ENCODE measurements at places on chromosomes 1 and 21.

DNA sequence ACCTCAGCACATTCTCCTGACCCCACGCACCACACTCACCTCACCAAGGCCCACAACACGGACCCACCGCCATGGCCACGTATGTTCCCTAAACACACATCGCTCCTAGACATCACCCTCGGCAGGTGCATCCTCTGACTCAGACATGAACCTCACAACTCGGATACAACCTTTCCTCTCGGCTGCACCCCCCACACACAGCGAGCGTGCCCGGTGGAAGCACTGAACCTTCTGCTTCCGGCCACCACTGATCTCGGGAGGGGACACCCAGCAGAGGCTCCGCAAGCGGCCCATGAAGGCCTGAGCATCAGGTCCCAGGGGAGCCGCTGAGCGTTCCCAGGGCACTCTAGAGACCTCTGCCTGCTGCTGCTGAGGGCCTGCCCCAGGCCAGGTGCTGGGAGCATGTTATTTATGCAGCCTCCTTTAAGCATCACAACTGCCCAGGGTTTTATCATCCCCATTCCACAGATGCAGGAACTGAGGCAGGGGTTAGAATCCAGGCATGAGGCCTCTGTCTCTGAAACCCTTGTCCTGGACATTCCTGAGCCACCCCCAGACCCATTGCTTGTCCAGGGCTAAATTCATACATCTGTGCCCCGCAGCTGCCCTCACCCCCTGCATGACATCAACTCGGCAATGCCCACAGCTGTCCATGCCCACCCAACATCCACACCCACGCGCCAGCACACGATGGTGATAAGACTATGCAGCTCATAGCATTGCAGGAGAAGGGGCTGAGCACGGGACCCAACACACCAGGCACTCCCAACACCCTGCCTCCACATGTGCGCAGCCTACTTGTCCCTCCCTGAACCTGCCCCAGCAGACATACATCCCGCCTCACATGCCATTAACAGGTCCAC is 27.0 kb downstream of the SDC3 start:
- DNase-seq, result peak; percentile 72

DNA sequence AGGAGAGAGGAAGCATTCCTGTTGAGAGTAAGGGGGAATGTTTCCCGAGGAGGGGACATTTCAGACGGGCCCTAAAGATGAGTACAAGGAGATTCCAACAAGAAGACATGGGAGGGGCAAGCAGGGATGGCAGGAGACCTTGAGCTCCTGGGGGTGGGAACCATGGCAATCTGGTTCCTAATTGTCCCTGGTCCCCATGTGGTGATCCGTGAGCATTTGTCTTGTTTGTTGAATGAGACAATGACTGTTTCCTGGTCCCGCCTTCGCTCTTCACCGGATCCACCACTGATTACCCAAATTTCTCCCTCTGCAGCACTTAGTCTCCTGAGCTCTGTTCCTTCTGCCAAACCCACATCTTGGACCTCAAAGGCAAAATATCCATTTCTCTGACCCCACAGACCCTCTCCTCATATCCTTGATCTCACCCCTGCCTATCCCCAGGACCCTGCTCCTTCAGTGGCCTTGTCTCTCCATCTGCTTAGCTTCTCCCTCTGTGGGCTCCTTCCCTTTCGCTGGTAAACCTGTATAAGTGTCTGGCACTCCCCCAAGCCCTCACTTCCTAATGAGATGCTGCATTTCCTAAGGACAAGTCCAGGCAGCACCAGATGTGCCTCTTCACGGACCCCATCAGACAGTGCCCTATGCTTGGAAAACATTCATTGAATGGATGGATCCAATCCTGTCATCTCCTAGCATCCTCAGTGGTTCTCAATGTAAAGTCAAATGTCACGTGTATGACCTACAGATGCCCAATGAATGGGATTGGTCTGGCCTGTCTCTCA is 8.3 kb upstream of the CSF1 start:
- DNase-seq, result no peak

DNA sequence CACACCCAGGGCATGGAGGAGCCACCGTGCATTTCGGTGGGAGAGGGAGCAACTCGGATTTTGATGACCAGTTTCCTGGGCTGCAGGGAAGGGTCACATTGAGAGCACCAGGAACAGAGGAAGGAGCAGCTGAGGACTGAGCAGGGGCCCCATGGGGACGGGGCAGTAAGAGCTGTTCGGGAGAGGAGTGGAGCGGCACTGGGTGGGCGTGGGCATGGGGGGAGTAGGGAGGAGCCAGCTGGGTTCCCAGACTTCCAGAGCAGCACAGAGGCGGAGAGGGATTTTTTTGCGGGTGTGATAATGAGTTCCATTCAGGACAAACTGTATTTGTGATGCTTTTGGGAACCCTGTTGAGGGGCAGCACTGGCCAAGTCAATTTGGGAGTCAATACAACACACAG is 17.4 kb upstream of the GPR153 start:
- no peak for DNase-seq

- no peak for DNase-seq
These were observed 80.5 kb downstream of the OMA1 start for GRCh38 chr1:58465825-58466629.

GRCh38 chr1:18309552-18310155 is 171.1 kb upstream of the KLHDC7A start:
- no peak for DNase-seq

DNA sequence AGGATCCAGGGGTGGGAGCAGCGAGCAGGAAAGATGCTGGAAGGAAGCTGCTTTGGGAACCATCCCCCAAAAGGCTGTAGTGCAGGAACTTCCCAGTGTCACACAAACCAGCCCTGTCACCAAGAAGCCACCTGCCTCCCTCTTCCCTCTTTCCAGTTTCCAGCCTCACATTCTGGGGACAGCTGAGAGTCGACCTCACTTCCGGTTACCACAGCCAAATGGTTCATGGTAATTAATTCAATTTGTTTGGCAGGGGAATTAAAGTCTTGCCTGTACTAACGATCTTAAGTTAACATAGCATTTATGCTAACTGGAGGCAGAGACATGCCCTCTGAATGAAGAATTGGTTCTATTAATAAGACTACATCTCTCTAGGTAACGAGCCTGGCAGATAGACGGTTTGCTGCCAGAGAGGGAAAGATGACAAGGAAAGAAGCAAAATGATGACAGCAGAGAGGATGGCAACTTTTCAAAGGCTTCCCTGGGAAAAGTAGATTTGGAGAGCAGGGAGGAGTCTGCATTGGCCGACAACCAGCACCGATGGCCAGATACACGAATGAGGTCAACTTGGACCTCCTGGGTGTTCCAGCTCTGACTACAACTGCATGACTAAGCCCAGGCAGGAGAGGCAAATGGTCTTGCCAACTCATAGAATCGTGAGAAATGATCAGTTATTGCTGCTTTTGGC is 64.1 kb downstream of the TMCO4 start:
- no peak for DNase-seq

DNA sequence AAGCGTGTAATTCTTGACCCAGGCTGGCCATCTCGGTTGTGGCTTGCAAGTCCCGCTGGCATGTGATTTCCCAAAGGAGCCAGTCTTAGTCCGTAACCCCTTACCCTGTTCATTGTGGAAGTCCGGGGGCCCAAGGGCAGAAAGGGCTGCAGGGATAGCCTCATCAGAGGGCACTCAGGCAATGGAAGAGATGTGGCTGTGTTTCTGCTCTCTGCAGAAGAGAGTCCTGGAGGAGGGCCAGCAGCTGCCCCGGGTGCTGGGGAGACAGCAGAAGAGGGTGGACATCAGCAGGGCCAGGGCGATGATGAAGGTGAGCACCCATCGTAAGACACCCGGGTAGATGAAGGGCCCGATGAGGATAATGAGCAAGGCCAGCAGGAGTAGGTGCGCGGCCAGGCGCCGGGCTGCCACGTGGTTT is 830 bp downstream of the RNF186 start:
- DNase-seq, result no peak

GRCh38 chr1:56515898-56516538 is 63.3 kb downstream of the PLPP3 start:
- no peak for DNase-seq

DNA sequence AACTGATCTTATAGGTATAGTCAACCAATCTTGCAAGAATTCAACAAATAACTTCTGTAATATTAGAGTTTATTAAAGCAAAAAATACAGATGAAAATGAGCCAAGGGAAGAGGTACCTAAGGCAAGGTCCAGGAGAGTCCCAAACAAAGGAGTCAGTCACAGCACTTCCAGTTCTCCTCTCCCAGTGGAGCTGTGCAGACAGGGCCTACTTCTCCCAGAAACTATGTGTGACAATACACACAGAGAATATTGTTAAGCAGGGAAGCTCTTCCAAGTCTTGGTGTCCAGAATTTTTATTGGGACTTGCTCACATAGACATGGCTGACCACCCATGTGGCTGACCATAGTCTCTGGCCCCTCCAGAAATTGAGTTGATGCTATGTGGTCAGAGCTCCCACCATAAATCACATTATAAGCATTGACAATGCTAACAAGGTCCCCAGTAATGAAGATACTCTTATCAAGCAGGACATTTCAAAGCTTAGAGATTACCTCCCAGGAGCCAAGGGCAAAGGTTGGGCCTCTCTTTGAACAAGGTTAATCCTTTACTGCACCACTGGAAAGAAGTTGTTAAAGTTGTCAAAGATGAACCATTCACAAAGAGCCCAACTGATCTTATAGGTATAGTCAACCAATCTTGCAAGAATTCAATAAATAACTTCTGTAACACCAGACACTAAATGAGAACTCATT is 3.5 kb upstream of the CD244 start:
- no peak for DNase-seq

DNA sequence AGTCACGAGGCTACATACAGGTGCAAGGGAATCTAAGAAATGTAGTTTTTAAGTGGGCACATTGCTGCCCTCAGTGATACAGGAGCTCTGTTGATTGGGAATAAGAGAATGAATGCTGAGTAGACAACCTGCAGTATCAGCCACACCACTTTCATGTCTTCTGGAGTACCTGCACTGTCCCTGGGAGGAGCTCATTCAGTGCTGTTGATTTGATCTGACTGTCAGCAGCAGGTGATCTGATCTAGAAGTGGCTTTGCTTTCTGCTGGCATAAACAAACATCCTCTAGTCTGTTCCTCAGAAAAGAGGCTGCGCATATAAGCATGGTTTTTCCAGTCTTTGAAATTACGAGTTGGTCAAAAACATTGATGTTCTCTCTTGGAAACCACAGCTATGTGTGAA is 35.5 kb upstream of the LRRC52 start:
- DNase-seq, result no peak

GRCh38 chr1:37722181-37723071 is 30.1 kb downstream of the CDCA8 start:
- no peak for DNase-seq

DNA sequence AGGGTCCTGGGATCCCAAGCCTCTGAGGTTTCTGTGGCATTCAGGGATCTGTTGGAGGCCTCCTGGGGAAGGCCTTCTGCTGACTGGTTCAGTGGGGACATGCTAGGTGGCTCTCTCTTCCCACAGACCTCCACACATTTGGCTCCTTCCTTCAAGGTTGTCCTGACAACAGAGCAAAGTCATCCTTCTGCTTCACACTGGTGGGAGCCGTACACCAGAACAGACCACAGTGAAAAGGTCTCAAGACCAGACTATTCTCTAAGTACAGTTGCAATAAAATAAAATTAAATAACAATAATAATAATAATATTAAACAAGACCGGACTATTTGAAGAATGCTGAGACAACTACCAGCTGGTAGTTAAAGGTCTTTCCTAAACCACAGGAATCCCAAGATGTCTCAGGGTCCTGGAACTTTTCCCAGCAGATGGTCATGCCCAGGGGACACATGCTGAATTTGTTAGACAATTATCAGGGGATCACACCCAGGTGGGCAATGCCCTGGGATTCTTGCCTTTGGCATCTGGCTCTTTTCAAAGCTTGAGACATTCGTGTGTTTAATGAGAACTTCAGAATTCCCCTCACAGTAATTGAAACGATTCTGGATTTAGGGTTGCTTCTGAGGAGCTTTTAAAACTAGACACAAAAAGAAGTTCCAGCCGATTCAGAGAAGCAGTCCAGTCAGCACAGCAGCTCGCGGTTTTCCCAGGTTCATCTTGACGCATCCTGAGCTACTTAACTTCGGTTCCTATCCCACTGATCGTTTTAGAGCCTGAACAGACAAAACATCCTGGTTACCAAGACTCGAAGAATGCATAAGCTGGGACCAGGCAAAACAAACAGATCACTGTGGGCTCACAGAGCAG is 22.9 kb downstream of the HTR1D start:
- no peak for DNase-seq

GRCh38 chr1:52102336-52103013 is 39.4 kb upstream of the ZFYVE9 start:
- DNase-seq, result no peak

DNA sequence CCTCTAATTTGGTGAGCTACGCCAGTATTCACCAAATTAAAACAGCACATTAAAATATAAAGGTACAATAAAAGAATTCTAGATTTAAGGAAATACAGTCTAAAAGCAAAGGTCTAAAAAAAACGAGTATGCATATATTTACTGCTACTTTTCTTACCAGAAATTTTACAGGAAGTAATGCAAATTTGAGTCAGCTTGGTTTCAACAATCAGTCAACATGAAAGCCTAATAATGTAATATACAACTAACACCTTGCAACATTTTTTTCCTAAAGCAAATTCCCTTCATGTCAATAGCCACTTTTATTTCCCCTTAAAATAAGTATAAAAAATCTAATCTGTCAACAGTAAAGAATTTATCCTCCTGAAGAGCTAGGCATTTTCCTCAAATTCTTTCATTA is 11.9 kb downstream of the PTP4A2 start:
- DNase-seq, result no peak

DNA sequence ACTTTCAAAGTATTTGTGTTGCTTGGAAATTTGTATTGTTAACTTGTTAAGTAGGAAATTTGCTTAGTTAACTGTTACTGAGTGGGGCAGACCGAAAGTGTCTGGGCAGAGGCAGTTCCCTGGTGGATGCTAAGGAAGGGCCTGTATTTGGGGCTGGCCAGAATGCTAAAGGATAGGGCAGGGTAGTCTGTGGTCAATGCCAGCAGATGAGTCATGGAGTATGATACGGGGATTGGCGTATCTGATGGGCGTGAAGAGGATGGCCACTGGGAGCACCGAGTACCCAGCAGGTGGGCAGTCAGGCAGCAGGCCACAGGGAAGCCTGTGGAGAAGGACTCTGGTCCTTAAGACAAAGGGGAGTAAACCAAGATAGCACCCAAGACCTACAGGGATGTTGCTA is 46.6 kb upstream of the SCAF4 start:
- DNase-seq, result no peak

DNA sequence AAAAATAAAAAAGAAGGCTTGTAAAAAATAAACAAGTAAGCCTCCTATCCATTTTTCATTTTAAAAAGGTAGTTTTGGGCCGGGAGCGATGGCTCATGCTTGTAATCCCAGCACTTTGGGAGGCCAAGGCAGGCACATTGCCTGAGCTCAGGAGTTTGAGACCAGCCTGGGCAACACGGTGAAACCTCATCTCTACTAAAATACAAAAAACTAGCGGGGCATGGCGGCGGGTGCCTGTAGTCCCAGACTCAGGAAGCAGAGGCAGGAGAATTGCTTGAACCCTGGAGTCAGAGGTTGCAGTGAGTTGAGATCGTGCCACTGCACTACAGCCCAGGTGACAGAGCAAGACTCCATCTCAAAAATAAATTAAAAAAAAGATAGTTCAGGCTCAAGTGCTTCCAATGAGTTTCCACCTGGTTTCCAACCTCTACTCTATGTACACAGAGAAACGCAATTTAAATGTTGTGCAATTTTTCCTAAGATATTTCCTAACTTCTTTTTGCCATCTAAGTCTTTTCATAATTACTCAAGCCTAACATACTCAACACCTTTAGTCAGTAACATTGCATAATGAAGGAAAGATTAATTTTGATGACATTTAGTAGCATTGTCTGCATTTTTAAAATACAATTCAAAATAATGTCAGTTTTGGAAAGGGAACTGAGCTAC is 106.3 kb downstream of the KCNT2 start:
- no peak for DNase-seq

- no peak for DNase-seq
These were observed 745.1 kb downstream of the LTN1 start for GRCh38 chr21:28247454-28248020.

Measured in CD4-positive, alpha-beta T cell treated with Interleukin-15 for 1 hour (primary cell).